ENCODE measurements at places on chromosomes 6 and 20. TPM values are rescaled to one million over a fixed set of nuclear protein-coding genes. Genes with fewer than 3 reads are reported as not detected.

FKBP1C gene
- 0.44 TPM for total RNA-seq

TCF21 gene
- 10.3 TPM for total RNA-seq

ESR1 gene
- 1.0 TPM for total RNA-seq

IMPG1 gene
- total RNA-seq: not detected

DLL1 gene
- 0.86 TPM for total RNA-seq
